ENCODE measurements at places on chromosomes 5 and 9. TPM values are rescaled to one million over a fixed set of nuclear protein-coding genes. Genes with fewer than 3 reads are reported as not detected.

The ACTBL2 gene
- polyA plus RNA-seq: 0.29 TPM

The CDC20B gene
- not detected for polyA plus RNA-seq

The PCAT7 gene
- polyA plus RNA-seq: not detected

- peak; percentile 82 for DNase-seq
These were observed 62.5 kb upstream of the PLPP1 start for GRCh38 chr5:55597014-55597981.

DNA sequence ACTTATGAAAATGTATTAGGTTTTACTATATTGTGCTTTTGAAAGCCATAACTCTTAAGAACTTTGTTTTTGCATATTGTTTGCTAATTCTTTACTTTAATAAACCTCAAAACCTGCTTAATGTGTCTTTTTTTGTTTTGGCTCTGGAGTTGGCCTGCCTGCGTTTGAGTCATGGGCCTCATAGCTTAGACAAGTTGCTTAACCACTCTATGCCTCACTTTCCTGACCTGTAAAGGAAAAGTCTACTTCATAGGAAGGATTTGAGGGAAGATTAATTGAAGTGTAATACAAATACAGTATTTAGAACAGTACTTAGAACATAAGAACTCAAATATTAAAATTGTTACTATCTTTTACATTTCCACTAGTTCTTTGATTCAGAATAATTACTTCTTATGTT, 10.3 kb downstream of the SMIM32 start:
- DNase-seq: peak; percentile 47

GRCh38 chr9:133355881-133356357, 368 bp downstream of the SURF1 start:
- DNase-seq: no peak
